ENCODE measurements at places on chromosomes 3 and 15. TPM values are rescaled to one million over a fixed set of nuclear protein-coding genes. Genes with fewer than 3 reads are reported as not detected.

- DNase-seq, result no peak
- no peak overlapping the region for H3K27ac ChIP-seq
- no peaks in the 10 kb centered on the region for H3K4me1 ChIP-seq
- H3K36me3 ChIP-seq, result no peaks in the 10 kb centered on the region
- no peak overlapping the region for H3K4me3 ChIP-seq
- no peaks in the 10 kb centered on the region for H3K27me3 ChIP-seq
Observed at GRCh38 chr3:133506215-133506901, 67.1 kb upstream of the CDV3 start.

DNA sequence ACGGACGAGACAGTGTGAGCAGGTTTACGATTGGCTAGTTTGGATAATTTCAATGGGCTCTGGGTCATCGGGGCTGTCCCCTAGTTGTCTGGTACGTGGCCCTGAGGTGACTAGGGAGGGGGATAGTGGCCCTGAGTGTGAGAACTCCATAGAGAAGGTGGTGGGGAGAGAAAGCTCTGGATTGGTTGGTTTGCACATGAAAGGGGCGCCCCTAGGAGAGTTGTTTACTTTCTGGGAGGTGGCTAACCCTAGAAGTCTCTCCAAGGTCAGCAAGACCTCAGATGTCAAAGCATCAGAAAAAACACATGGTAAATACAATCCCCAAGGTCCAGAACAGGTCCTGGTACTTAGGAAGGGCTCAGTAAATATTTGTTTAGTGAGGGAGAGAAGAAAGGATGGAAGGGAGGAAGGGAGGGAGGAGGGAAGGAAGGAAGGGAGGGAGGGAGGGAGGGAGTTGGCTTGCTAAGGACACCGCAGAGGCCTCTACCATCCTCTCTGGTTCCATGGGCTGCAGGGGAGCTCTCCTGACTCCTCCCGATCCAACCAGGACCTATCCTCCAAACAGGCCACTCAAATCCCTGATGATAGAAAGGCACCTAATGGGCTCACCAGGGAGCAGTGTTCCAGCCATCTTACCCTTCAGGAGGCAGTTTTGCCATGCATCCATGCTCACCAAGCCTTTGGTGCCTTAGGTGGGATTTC, 3.0 kb upstream of the TRH start:
- no peaks in the 10 kb centered on the region for H3K36me3 ChIP-seq
- no peaks in the 10 kb centered on the region for H3K4me1 ChIP-seq
- H3K27me3 ChIP-seq, result peaks cover 90% of the 10 kb centered on the region

GRCh38 chr15:47442371-47442770, 274.9 kb upstream of the SEMA6D start:
- no peak for DNase-seq
- H3K4me1 ChIP-seq, result no peaks in the 10 kb centered on the region
- H3K27ac ChIP-seq, result no peak overlapping the region
- no peak overlapping the region for H3K4me3 ChIP-seq

- H3K27ac ChIP-seq, result no peak overlapping the region
- no peaks in the 10 kb centered on the region for H3K4me1 ChIP-seq
- no peaks in the 10 kb centered on the region for H3K27me3 ChIP-seq
- H3K36me3 ChIP-seq, result peaks cover 49% of the 10 kb centered on the region
- H3K4me3 ChIP-seq, result no peak overlapping the region
- no peak for DNase-seq
Observed at GRCh38 chr15:40466426-40467260, 4.1 kb upstream of the CHST14 start.

- no peak for DNase-seq
- no peak overlapping the region for H3K4me3 ChIP-seq
- no peaks in the 10 kb centered on the region for H3K36me3 ChIP-seq
- no peaks in the 10 kb centered on the region for H3K4me1 ChIP-seq
- H3K27me3 ChIP-seq, result no peaks in the 10 kb centered on the region
Observed at GRCh38 chr3:149801195-149801594, 8.8 kb upstream of the ANKUB1 start.

DNA sequence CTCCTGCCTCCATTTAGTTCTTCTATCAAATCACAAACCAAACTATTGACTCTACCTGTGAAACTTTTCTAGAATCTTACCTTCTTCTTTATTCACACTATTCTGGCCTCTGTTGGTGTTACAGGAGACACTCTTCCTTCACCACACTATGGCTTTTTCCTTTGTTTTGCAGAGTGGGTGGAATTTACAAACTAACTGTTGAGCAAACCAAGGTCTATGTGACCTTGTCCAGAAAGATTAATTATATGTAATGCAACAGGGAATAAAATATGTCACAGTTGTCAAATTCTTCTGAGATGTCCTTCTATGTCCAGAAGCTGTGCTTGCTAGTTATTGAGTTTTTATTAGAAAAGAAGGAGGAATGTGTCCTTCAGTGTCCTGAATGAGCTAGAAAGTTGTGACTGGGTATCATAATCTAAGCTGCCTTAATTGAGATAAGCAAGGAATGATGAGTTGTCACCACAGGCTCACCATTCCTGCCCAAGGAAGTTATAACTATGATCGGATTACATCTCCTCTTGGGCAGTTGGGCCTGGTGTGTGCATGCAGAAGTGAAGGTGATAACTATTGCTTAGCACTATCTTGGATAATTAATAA, 21.7 kb downstream of the ARL14 start:
- no peaks in the 10 kb centered on the region for H3K27me3 ChIP-seq
- H3K36me3 ChIP-seq, result no peaks in the 10 kb centered on the region
- no peak overlapping the region for H3K4me3 ChIP-seq
- DNase-seq, result no peak

- no peak overlapping the region for H3K27ac ChIP-seq
- H3K27me3 ChIP-seq, result no peaks in the 10 kb centered on the region
- no peaks in the 10 kb centered on the region for H3K4me1 ChIP-seq
- DNase-seq, result no peak
- H3K36me3 ChIP-seq, result no peaks in the 10 kb centered on the region
Observed at GRCh38 chr3:22159004-22159695, 408.1 kb upstream of the ZNF385D start.

Gene CCR1
- not detected for total RNA-seq

Gene NRG4
- total RNA-seq, result not detected

Gene PLIN1
- total RNA-seq, result not detected

Gene LINGO1
- total RNA-seq, result 42.6 TPM

Gene ASTE1
- total RNA-seq, result 10.1 TPM
